Adipocyte (in vitro differentiated cells): ENCODE measurements at places on chromosomes 12 and 14.

DNA sequence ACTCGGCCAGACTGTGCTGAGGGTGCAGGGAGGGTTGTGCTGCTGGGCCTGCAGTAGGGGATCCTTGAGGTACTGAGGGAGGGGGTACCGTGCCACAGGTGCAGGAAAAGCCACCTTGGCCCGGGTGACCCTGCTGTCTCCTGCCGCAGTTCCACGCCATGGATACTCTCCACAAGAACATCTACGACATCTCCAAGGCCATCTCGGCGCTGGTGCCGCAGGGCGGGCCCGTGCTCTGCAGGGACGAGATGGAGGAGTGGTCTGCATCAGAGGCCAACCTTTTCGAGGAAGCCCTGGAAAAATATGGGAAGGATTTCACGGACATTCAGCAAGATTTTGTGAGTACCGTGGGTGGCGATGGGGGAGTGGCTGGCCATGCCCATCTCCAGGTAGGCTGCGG is 14.0 kb upstream of the CRIP2 start:
- no peak for DNase-seq

DNA sequence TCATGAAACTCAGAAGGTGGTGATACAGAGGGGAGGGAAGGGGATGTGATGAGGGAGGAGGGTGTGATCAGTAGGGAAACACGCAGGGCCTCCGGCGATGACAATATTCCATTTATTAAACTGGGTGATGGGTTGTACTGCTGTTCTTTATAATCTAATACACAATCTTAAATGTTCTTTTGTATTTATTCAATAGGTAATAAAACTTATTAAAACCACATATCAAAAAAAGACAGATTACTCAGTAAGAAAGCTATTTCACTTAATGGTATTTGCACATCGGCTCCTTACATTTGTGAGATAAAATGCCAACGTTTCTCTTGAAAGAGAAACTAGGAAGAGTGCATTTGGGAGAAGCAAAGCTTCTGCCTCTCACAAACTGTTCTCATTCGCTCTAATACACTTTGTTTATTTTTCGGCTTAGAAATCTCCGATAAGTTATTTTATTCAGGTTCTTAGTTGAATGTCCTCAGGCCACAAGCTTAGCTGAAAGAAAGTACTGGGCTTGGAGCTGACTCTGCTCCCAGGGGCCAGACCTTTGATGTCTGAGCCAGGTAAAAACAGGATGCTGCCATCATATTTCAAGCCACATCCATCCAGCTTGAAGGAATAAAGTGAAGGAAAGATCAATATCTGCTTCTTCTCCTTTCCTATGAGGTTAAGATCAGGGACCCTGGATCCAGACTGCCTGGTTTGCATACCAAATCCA is 17.5 kb downstream of the STON2 start:
- DNase-seq, result no peak

GRCh38 chr14:24850072-24850471 is 199.9 kb downstream of the STXBP6 start:
- no peak for DNase-seq

GRCh38 chr12:96177013-96177412 is 17.2 kb upstream of the ELK3 start:
- no peak for DNase-seq

- peak; percentile 22 for DNase-seq
These were observed 159.1 kb upstream of the RTL1 start for GRCh38 chr14:101062601-101063000.

- DNase-seq, result peak; percentile 86
These were observed 179.2 kb upstream of the DCN start for GRCh38 chr12:91361864-91362263.

- DNase-seq, result no peak
These were observed 75.5 kb downstream of the TMEM116 start for GRCh38 chr12:111937429-111937828.

GRCh38 chr12:74285773-74286172 is 251.9 kb upstream of the ATXN7L3B start:
- no peak for DNase-seq
